Frontal cortex (tissue), 4 donors: ENCODE measurements at places on chromosomes 1 and 21. TPM values are rescaled to one million over a fixed set of nuclear protein-coding genes. Genes with fewer than 3 reads are reported as not detected.

Gene PTPN7
- total RNA-seq = not detected

Gene S100A13
- 7.3 TPM for total RNA-seq

Gene PRAMEF8
- total RNA-seq = not detected

Gene PDC
- not detected for total RNA-seq

Gene SPATA17
- total RNA-seq = 5.3 TPM

Gene SAMD11
- 0.41 TPM for total RNA-seq

Gene PDE4B
- total RNA-seq = 91.7 TPM

Gene SLC6A9
- 2.9 TPM for total RNA-seq

Gene KIRREL1
- total RNA-seq = 13.5 TPM

Gene TMEM200B
- total RNA-seq = 0.82 TPM

Gene IFI6
- total RNA-seq = 45.2 TPM

Gene OR10J1
- not detected for total RNA-seq

Gene PADI4
- 0.41 TPM for total RNA-seq

Gene C1orf159
- total RNA-seq = 6.1 TPM

Gene OBSCN
- total RNA-seq = 30.2 TPM

Gene UMODL1
- not detected for total RNA-seq
